Left lung (tissue), 14 donors: ENCODE measurements at places on chromosomes 2 and 18. TPM values are rescaled to one million over a fixed set of nuclear protein-coding genes. Genes with fewer than 3 reads are reported as not detected.

GRCh38 chr18:6793986-6794385, 64.5 kb downstream of the ARHGAP28 start:
- DNase-seq, result no peak

The CFC1 gene
- polyA plus RNA-seq, result 6.3 TPM

DNA sequence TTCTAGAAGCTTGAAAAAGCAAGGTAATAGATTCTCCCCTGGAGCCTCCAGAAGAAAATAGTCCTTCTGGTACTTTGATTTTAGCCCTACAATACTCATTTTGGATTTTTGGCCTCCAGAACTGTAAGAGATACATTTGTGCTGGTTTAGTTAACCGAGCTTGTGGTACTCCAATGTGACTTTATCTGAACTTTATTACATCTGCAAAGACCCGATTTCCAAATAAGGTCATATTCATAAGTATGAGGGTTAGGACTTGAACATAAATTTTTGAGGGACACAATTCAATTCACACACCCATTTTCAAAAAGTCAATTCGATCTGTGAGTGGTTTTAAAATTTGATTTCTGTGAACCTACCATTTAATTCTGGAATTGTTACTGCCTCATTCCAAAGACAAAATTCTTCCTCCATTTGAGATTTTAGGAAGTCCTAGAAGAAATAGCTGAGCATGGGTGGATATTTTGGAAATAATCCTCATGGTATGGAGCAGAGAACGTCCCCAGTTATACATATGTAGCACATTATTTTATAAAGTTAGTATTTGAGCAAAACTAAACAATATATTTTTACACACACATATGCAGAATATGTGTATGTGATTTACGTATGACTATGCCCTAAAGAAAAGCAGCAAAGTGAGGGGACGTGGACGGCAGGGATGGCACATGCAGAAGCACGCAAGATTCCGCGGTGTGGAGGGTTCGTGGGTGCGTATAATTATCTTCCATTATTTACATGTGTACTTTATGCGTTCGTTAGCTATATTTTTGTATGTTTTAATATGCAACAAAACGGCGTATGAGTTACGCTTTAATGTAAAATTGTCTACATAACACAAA, 905 bp upstream of the NUP35 start:
- peak; percentile 17 for DNase-seq

The PLEKHB2 gene
- polyA plus RNA-seq, result 38.5 TPM

DNA sequence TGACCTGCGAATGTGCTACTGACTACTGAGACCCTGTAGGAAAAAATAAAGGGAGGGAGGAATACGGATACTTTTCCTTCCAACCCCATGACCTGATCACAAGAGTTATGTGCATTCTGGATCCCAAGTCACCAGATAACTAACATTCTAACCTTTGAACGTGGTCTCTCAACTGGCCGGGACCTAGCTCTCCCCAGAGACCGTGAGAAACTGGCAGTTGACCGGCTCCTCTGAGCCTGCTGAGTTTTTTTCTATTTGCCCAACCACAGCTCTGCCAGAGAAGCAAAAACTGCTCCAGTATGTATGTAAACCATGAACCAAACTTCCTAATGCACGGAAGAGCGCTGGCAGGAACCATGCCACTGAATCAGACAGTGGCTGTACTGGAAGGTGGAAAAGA, 47.5 kb upstream of the PTMA start:
- no peak for DNase-seq
